Colonic mucosa (tissue), 4 donors: ENCODE measurements at places on chromosomes 12 and 14.

- no peaks in the 10 kb centered on the region for H3K4me1 ChIP-seq
- DNase-seq: no peak
- no peaks in the 10 kb centered on the region for H3K36me3 ChIP-seq
- no peak overlapping the region for H3K27ac ChIP-seq
Measured at GRCh38 chr14:72839753-72840607, 53.9 kb downstream of the DPF3 start.

GRCh38 chr14:79852950-79853744 lies 358.2 kb downstream of the DIO2 start:
- H3K27ac ChIP-seq: no peak overlapping the region
- no peak for DNase-seq
- no peak overlapping the region for H3K4me3 ChIP-seq
- no peaks in the 10 kb centered on the region for H3K36me3 ChIP-seq
- no peaks in the 10 kb centered on the region for H3K27me3 ChIP-seq
- H3K4me1 ChIP-seq: no peaks in the 10 kb centered on the region

GRCh38 chr12:80925983-80926382 lies 11.8 kb downstream of the LIN7A start:
- H3K4me3 ChIP-seq: no peak overlapping the region
- no peak for DNase-seq

DNA sequence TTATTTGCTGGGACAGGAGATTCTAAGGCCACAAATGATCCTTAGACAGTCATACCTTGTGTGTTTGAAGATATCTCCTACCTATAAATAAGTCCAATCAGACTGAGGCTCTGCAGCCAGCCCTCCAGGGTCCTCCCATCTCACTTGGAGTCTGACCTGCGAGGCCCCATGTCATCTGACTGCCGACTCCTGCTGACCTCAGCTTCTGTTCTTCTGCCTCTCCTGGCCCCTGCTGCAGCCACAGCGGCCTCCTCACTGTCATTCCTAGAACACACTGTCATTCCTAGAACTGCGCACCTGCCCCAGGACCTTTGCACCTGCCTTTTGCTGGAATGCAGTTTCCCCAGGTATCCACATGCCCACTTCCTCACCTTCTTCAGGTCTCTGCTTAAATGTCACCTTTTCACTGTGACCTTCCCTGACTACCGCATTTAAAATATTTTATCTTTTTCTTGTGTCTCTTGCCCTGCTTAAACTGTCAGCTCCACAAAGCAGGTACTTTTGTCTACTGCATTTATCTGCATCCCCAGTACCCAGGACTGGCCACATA lies 56.5 kb upstream of the RIN3 start:
- H3K36me3 ChIP-seq: no peaks in the 10 kb centered on the region
- H3K4me3 ChIP-seq: no peak overlapping the region
- no peaks in the 10 kb centered on the region for H3K4me1 ChIP-seq
- H3K27me3 ChIP-seq: no peaks in the 10 kb centered on the region
- H3K27ac ChIP-seq: no peak overlapping the region

DNA sequence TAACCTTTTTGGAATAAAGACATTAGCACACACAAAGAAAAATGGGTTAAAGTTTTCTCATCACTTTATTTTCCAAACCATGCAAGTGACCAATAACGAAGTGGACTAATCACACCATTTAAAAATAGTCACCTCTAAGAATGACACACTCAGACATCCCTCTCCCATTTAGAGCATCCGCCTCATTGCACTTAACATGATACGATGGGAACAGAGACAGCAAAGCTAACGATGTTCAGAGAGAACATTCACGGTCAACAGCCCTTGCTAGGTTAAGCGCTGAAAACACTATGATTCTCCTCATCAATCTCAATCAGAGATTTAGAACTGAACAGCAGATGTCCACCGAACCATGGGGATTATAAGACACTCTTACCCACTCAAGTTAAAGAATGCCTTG lies 35.8 kb downstream of the NIN start:
- no peaks in the 10 kb centered on the region for H3K27me3 ChIP-seq
- no peak for DNase-seq
- H3K36me3 ChIP-seq: peaks cover 3% of the 10 kb centered on the region

DNA sequence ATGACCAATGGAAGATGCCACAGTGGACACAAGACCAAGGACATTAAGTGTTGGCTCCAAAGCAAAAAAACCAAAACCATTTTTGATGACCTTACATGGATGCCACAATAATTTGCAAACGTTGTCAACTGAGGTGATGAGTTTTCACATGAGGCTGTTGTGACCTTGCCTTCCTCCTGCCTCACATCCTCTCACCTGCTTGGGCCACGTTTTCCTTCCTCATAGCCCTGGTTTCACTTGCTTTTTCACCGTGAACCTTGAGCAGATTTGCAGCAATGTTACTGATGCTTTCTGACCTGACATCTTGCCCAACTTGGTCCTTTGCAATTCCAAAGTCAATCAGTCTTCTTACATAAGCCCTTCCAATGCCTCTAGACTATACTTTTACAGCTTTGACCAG lies 3.7 kb downstream of the KRT6B start:
- H3K36me3 ChIP-seq: no peaks in the 10 kb centered on the region
- H3K27me3 ChIP-seq: no peaks in the 10 kb centered on the region
- no peak for DNase-seq

DNA sequence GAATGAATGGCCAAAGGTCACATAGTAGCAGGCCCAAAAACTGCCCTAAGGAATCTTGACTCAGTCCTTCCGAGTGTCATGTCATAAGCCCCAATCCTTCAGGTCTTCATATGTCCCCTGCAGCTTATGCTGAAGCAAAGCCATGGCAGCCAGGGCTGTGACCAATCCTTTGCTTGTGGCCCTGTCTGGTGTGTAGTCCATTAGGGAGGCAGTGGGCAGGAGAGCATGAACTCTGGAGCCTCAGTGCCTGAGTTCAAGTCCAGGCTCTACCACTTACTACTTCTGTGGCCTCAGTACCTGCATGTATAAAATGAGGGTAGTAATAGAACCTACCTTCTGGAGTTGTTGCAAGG lies 20.3 kb downstream of the PLEKHG3 start:
- H3K27ac ChIP-seq: peak overlapping the region; percentile 76
- no peak for DNase-seq
- H3K27me3 ChIP-seq: no peaks in the 10 kb centered on the region
- peaks cover 50% of the 10 kb centered on the region for H3K4me1 ChIP-seq
- H3K36me3 ChIP-seq: no peaks in the 10 kb centered on the region

DNA sequence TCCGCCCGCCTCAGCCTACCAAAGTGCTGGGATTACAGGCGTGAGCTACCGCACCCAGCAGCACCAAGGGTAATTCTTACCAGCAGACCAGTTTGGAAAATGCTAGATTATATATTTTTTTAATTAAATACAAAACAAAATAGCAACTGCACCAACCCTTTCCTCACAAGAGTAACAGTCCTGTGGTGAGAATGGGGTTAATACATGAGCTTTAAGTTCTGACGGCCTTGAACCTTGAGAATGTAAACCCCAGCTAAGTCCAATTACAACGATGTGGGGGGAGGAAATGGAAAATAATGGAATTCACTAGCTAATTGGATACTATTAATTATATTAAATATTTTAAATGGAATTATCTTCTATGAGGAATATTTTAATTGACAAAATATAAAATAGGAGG lies 82.3 kb downstream of the GTF2A1 start:
- no peaks in the 10 kb centered on the region for H3K27me3 ChIP-seq
- H3K4me3 ChIP-seq: no peak overlapping the region
- H3K27ac ChIP-seq: no peak overlapping the region
- no peaks in the 10 kb centered on the region for H3K4me1 ChIP-seq
- no peak for DNase-seq

DNA sequence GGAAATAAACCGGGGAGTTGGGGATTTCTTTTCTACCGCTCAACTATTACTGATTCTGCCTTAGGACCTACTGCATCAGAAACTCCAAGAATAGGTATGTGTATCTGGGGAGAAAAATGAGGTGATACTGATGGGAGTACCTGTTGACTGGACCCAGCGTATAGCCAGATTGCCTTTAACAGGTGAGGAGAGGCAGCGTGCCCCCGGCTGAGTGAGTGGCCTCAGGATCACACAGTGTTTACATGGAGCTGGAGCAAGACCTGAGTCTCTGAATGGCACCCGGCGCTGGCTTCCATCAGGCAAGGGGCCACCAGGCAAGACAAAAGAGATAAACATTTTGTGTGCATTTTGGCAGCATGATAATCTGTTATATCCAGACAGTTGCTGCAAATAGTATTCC lies 496.2 kb downstream of the EGLN3 start:
- no peak overlapping the region for H3K27ac ChIP-seq
- DNase-seq: no peak
- H3K27me3 ChIP-seq: no peaks in the 10 kb centered on the region
- no peaks in the 10 kb centered on the region for H3K36me3 ChIP-seq

DNA sequence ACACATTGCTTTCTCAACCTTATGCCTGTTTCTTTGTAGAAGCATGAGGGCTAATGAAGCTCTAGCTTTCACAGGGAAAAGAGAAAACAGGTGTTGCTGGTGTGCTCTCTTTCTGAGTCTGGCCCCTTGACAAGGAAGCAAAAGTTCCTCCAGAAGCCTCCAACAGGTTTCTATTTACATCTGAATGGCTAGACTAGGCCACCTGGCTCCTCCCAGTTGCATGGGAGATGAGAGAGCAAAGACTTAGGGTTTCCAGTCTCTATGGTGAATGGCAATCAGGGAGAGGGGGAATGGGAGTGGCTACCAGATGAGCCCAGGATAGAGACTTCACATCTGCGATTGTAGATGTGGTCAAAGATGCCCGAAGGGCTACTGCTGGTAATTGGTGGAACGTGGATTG lies 138.1 kb upstream of the PLXNC1 start:
- H3K4me3 ChIP-seq: no peak overlapping the region
- DNase-seq: no peak
- no peaks in the 10 kb centered on the region for H3K4me1 ChIP-seq
- H3K27me3 ChIP-seq: no peaks in the 10 kb centered on the region
- no peaks in the 10 kb centered on the region for H3K36me3 ChIP-seq

DNA sequence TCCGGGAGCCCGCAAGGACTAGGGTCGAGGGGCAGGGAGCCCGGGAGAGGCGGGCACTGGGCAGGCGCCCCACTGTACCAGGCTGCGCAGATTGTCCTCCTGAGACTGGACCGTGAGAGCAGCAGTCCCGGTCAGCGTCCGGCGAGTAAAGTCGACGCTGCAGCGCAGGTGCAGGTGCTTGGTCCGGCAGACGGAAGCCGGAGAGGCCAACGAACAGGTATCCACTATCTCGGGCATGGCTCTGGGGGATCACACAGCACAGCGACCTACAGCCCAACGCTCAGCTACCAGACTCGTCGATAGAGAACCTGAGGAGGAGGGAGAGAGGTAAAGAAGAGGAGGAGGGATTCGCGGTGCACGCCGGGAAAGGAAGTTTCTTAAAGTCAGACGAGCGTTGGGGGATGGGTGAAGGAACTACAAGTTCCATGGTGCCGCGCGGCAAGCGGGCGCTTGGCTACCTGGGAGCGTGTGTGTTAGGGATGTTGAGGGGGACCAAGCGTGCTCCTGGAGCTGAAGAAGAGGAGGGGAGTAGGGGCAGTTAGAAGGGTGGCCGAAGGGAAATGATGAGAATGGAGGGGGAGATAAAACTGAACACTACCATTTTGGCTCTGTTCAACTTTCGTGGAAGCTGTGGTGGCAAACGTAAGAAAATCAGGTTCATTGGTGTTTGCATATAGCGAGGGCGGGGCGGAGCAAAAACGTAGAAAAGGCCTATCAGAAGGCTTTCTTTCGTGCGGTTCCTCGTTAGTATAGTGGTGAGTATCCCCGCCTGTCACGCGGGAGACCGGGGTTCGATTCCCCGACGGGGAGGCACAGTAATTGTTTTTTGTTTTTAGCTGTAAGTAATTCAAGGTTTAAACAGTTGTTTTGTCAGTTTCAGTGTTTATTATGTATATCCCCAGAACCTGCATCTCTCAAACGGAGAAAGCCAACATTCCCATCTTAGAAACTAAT lies at the start of gene LTA4H:
Gene LTA4H (minus strand): TSS at position 305 of the 954 bp plus-strand sequence. CDS start 68 bp downstream, at position 237.
- peaks cover 11% of the 10 kb centered on the region for H3K4me1 ChIP-seq
- DNase-seq: peak; percentile 99
- H3K27ac ChIP-seq: peak within 1 kb of the TSS; percentile 88
- no peaks in the 10 kb centered on the region for H3K36me3 ChIP-seq

DNA sequence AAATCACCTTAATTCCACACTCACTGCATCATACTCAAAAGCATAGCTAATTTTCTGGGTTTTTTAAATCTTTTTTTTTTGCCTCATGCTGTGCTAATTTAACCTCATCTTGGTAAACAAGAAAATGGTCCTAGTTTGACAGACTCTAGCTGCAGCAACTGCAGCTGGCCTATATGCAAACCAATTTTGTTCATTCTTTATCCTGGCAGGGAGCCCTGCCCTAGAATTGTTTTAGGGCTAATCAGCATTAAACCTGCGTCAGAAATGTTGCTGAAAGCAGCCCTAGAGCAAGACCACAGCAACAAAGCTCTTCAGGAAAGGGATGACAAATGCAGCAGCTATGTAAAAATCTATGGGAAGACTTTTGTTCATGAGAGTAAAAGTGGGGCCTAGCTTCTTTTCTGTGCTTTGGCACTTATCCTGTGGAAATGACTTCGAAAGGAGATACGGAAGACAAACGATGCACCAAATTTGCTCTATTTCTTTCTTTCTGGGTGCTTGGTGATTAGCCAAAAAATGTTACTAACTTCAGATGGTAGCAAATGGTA lies 72.2 kb downstream of the DENND5B start:
- no peak for DNase-seq
- H3K27me3 ChIP-seq: no peaks in the 10 kb centered on the region
- H3K27ac ChIP-seq: no peak overlapping the region
- H3K4me1 ChIP-seq: peaks cover 3% of the 10 kb centered on the region
- no peak overlapping the region for H3K4me3 ChIP-seq

DNA sequence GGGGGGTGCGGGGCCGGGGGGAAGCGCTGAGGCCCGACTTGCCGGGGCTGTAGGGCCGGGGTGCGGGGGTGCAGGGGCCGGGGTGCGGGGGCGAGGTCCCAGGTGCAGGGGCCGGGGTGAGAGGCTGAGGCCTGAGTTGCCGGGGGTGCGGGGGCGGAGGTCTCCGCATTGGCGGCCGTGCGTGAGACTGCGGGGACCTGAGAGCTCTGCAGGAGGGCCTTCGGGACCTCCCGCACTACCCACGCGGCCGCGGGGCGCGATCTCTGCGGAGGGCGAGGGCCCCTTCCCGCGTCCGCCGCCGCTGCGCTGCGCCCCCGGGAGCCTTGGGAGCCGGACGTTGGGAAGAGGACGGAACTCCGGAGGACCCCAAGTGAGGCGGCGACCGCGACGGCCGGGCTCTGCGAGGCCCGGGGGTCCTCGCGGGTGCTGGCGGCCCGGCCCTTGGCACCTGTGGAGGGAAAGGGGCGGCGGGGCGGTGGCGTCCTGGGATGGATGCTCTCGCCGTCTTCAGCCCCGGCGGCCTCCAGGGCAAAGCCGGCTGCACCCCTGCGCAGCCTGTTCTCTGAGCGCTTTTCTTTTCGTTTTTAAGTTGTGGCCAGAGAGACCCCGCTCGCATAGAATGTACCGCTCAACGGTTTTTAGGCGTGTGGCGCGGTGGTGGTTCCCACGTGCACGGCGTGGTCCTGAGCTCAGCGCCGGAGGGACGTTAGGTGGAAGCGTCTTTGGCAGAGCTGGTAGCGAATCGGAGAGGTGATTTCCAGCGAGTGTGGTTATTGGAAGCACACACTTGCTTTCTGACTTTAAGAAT lies 1.3 kb downstream of the PIWIL1 start:
- DNase-seq: no peak
- no peak overlapping the region for H3K4me3 ChIP-seq
- no peaks in the 10 kb centered on the region for H3K27me3 ChIP-seq
- H3K4me1 ChIP-seq: no peaks in the 10 kb centered on the region
- no peaks in the 10 kb centered on the region for H3K36me3 ChIP-seq
- H3K27ac ChIP-seq: no peak overlapping the region
